ENCODE measurements at places on chromosomes 13 and 19.

DNA sequence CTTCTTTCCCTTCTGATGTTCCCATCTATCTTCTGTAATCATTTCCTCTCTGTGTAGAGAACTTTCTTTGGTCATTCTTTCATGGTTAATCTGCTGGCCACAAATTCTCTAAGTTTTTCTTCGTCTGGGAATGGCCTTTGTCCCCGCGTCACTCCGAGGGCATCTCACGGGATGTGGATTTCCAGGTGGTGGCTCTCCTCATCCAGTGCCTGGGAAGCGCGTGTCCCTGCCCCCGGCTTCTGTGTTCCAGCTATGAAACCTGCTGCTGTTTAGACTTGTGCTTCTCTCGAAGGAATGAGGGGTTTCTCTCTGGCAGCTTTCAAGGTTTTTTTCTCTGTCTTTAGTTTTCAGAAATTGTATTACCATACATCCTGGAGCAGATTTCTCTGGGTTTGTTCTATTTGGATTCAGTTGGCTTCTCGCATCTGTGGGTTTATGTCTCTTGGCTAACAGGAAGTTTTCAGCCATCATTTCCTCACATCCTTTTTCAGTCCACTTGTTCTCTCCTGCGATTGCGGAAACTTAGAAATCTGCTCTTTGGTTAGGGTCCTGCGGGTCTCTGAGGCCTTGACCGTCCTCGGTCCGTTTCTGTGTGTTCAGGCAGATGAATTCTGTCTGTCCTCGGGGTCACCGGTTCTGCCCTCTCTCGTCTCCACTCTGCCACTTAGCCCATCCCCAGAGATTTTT is 36.9 kb upstream of the DCUN1D2 start:
- H3K36me3 ChIP-seq: peaks cover 12% of the 10 kb centered on the region
- DNase-seq: no peak
- H3K27me3 ChIP-seq: no peaks in the 10 kb centered on the region
- peaks cover 17% of the 10 kb centered on the region for H3K4me1 ChIP-seq
- no peak overlapping the region for H3K4me3 ChIP-seq

GRCh38 chr13:30718661-30719524 is 16.4 kb upstream of the ALOX5AP start:
- peaks cover 7% of the 10 kb centered on the region for H3K27me3 ChIP-seq
- H3K27ac ChIP-seq: no peak overlapping the region
- DNase-seq: no peak
- no peaks in the 10 kb centered on the region for H3K36me3 ChIP-seq
- H3K4me3 ChIP-seq: no peak overlapping the region

DNA sequence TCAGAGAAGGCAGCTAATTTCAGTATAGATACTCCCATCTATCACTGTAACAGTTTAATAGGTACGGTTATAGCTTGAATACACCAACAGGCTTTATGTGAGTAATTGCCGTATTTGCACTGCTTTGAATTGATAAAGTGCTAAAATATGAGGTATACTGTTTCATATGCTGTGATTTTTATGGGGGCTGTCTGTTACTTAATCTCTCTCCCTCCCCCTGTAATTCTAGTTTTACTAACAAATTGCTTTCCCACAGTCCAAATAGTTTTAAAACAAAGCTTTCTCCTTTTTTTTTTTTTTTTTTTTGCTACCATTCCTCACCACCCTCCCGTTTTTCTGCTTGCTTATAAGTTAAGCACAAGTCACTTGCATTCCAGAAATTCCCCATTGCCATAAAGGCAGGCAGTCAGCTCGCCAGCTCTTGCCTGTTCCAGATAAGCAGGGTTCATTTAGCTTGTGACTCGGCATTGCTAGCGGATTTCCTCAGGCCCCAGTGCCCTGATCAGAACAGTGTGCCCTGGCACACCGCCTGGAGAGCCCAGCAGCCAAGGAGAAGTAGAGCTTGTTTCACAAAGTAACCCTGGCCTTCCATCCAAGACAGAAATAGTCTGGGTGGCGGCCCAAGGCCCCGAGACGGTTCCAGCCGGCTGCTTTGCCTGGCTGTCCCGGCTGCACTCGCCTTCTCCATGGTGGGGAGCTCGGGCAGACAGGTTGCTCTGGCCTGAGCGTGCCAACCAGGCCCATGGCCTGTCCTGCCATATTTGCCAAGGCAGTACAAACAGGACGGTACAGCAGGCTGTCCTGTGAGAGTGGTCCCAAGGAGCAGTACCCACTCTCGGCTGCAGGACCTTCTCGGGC is 43.5 kb upstream of the NPAS1 start:
- peaks cover 23% of the 10 kb centered on the region for H3K4me1 ChIP-seq
- no peaks in the 10 kb centered on the region for H3K27me3 ChIP-seq
- H3K4me3 ChIP-seq: no peak overlapping the region
- DNase-seq: no peak

DNA sequence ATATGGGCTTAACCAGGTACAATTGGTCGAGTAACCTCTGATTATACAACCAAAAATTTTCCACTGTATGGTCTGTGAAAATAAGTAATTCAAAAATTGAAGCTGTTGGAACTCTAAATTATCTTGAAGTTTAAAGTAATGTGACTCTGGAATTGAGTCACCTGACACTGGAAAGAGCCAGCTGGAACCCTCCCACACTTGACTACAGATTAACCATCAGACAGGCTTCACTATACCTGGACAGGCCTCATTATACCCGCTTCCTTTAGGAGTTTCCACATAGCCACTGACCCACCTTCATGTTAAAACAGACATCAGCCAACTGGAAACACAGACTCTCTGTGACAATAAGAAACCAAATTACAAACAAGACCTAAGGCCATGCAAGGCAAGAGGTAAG is 1.3 kb downstream of the ZNF433 start:
- no peak overlapping the region for H3K27ac ChIP-seq
- peak overlapping the region; percentile 10 for H3K4me3 ChIP-seq
- H3K27me3 ChIP-seq: no peaks in the 10 kb centered on the region
- no peak for DNase-seq
- no peaks in the 10 kb centered on the region for H3K4me1 ChIP-seq
- no peaks in the 10 kb centered on the region for H3K36me3 ChIP-seq

DNA sequence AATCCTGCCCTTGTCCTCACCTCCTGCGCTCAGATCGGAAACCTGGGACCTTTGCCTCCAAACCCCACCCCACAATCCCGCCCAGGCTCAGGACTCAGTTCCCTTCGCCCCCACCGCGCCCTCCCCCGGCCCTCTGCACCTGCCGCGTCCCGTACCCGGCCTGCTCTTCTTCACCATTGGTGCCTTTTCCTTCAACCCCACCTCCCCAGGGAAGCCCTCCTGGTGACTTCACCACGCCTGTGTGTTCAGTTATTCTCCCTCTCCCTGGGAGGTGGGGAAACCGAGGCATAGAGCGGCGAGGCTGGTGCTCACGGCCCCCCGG is 19.3 kb upstream of the TCF3 start:
- H3K27me3 ChIP-seq: peaks cover 52% of the 10 kb centered on the region
- H3K27ac ChIP-seq: no peak overlapping the region
- peak overlapping the region; percentile 31 for H3K4me3 ChIP-seq
- peaks cover 6% of the 10 kb centered on the region for H3K36me3 ChIP-seq

GRCh38 chr13:98622931-98623331 is 46.0 kb upstream of the STK24 start:
- H3K27me3 ChIP-seq: peaks cover 4% of the 10 kb centered on the region
- H3K27ac ChIP-seq: no peak overlapping the region
- no peak for DNase-seq
- H3K4me3 ChIP-seq: no peak overlapping the region

- H3K27ac ChIP-seq: no peak overlapping the region
- no peak for DNase-seq
- H3K27me3 ChIP-seq: no peaks in the 10 kb centered on the region
- no peaks in the 10 kb centered on the region for H3K36me3 ChIP-seq
- H3K4me1 ChIP-seq: no peaks in the 10 kb centered on the region
- H3K4me3 ChIP-seq: no peak overlapping the region
These were observed 383.6 kb downstream of the SLITRK1 start for GRCh38 chr13:83498481-83499190.

DNA sequence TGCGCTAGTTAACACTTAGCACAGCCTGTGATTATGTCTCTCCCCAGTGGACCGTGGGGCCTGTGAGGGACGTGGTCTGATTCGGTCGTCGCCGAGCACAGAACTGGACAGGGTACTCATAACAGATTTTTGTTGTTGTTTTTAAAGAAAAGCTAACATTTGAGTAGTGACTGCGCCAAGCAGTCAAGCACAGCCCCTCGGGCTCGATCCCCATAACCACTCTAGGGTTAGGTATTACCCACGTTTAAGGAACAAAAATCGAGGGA is 805 bp upstream of the PTOV1 start:
- H3K27ac ChIP-seq: peak overlapping the region; percentile 87
- no peak for DNase-seq
- no peaks in the 10 kb centered on the region for H3K36me3 ChIP-seq
- no peaks in the 10 kb centered on the region for H3K27me3 ChIP-seq
- H3K4me1 ChIP-seq: peaks cover 18% of the 10 kb centered on the region
- H3K4me3 ChIP-seq: peak overlapping the region; percentile 91

- H3K27me3 ChIP-seq: peaks cover 45% of the 10 kb centered on the region
- peaks cover 3% of the 10 kb centered on the region for H3K4me1 ChIP-seq
- no peak for DNase-seq
These were observed 8.7 kb upstream of the PEPD start for GRCh38 chr19:33530296-33530695.

Data from T-helper 17 cell (primary cell).